Immature natural killer cell (primary cell): ENCODE measurements at places on chromosomes 13 and 19. TPM values are rescaled to one million over a fixed set of nuclear protein-coding genes. Genes with fewer than 3 reads are reported as not detected.
A peak's percentile ranks its signal among the peaks of the same experiment; 100 is the strongest.

The IGFL1 gene
- polyA plus RNA-seq = not detected

DNA sequence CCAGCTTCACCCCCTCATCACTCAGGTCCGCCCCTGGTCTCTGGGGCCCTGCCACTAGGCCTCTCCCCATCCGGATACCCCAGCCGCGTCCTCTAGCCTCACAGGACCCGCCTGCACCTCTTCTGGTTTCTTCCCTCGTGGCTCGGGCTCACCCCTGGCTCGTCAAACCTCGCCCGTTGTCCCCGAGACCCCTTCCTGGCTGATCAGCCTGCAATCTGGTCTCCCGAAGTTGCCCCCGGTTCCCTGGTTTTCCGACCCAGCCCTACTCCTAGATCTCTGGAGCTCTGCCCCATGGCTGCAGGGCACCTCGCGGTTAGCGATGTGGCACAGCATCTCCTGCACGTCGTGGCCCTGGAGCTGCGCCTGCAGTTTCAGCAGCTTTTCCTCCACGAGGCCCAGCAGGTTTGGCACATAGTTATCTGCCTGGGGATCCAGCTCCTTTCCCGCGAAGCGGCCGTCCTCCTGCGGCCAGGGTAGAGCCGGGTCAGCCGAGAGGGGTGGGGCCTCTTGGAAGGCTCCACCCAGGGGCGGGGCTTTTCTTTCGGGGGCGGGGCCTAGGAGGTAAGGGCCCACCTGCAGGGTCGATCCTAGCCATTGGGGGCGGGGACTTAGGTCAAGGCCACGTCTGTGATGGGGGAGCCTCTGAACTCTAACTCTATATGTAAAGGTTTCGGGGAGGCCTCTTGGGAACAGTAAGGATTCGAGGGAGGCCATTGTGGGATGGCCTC is 2.4 kb upstream of the RGL3 start:
- H3K4me3 ChIP-seq = peak overlapping the region; percentile 77
- H3K27ac ChIP-seq = no peak overlapping the region
- DNase-seq = peak; percentile 49
- H3K27me3 ChIP-seq = peaks cover 18% of the 10 kb centered on the region
- H3K36me3 ChIP-seq = no peaks in the 10 kb centered on the region

- H3K36me3 ChIP-seq = peaks cover 16% of the 10 kb centered on the region
- peak overlapping the region; percentile 76 for H3K4me3 ChIP-seq
- peak; percentile 41 for DNase-seq
Observed at GRCh38 chr19:39410017-39410830, 2.2 kb upstream of the PLEKHG2 start.

DNA sequence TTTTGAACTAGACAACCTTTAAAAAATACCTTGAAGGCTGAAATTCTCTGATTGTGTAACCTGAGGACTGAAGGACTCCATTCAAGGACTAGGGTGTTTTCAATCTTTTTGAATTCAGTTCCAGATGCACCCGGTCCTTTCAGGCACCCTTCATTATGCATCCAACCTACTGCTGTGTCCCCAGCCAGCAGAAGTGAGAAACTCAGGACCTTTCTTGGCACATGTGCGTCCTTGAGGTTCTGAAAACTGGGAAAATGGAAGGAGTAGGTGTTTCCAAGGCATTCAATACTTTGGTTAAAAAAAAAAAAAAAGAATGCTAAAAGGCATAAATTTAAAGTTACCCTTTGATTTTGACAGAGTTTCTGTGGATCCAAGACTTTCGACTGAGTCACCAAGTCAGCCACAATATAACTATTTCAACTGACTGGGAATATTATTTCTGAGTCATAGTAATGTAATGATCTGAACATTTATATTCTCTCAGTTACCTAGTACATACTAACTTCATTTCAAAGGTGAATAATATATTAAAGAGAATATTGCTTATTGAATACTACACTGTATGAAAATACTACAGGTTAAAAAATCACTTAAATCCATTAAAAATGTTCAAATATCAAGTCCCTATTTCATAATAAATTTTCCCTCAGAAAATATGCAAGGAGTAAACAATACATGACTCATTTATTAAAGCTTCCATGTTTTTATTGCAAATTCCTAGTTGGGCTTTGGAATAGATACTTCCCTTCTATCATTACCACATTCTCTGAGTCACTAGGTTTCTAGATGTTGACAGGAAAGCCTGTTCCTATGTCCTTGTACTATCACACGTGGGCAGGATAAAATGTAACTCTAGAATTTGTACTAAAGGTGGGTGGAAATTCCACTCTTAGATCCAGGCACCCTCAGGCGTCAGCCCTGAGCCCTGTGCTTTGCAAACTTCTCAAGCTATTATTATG is 2.4 kb upstream of the ITGBL1 start:
- peaks cover 4% of the 10 kb centered on the region for H3K36me3 ChIP-seq
- H3K4me3 ChIP-seq = no peak overlapping the region
- no peak for DNase-seq
- peaks cover 9% of the 10 kb centered on the region for H3K27me3 ChIP-seq

- peaks cover 30% of the 10 kb centered on the region for H3K36me3 ChIP-seq
- peaks cover 12% of the 10 kb centered on the region for H3K27me3 ChIP-seq
- H3K4me1 ChIP-seq = peaks cover 52% of the 10 kb centered on the region
- DNase-seq = peak; percentile 74
- H3K27ac ChIP-seq = peak overlapping the region; percentile 97
- peak overlapping the region; percentile 93 for H3K4me3 ChIP-seq
Observed at GRCh38 chr19:3783660-3784584, 2.3 kb downstream of the MATK start.
